ENCODE measurements at places on chromosomes 12 and 14. TPM values are rescaled to one million over a fixed set of nuclear protein-coding genes. Genes with fewer than 3 reads are reported as not detected.

GRCh38 chr12:95548539-95549391 lies 2.5 kb downstream of the USP44 start:
- no peak for DNase-seq

GRCh38 chr12:31201382-31201781 lies 124.6 kb downstream of the SINHCAF start:
- no peak for DNase-seq

DNA sequence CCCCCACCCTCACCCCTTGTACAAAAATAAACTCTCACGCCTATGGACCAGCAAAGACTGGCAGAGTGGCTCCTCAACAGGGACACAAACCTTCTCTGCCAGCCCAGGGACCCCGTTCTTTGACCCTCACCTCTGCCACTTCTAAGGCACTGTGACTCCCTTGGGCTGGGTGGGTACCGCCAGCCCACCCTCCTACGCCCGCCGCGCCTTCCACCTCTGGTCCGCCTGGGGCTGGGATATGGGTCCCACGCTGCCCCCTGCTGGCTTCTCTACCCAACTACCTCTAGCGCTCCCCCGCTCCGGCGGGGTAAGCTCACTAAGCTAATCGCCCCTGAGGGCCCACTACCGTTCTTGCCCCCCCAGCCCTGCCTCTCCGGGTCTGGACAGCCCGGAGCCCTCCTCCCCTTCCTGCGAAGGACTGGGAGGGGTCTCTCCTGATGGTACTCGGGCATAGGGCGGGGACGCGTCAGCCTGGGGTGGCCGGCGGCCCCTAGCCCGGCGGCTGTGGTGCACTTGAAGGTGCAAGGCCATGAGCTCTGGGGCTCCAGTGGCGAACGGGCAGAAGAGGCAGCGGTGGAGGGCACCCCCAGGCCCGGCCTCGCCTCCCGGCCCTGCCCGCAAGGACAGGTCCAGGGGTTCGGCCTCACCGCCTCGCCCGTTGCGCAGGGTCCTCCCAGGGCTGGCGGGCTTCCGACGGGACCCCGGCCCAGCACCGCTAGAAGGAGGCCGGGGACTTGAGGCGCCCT lies 8.1 kb downstream of the ZNF219 start:
- DNase-seq: peak; percentile 32

The CLEC9A gene
- total RNA-seq: not detected

- DNase-seq: no peak
Observed at GRCh38 chr12:28622406-28622805, 432.1 kb downstream of the CCDC91 start.

GRCh38 chr12:130335517-130336392 lies 1.9 kb upstream of the PIWIL1 start:
- DNase-seq: peak; percentile 72

DNA sequence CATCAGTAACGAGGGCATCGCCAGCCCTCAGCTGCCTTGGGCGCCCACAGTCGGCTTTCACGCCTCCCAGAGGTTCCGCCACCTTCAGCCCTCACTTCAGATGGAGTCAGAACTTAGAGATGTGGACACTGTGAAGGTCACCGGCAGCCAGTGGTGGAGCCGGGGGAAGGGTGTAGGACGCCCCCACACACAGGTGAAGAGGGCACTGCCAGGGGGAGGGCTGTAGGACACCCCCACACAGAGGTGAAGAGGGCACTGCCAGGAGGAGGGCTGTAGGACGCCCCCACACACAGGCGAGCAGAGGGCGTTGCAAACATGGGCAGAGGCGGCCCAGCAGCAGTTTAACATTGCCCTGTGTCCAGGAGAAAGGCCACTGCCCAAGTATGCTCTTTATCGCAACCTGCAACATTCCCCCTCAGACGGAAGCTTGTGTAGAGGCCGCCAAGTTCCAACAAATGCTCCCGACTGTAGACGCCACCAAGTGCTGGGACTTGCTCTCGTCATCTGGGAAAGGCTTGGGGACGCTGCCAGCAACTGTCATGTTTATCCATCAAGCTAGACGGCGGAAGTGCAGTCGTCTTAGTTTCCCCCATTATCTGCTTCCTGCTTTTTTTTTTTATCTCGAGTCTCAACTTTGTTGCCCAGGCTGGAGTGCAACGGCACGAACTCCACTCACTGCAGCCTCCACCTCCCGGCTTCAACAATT lies 4.9 kb upstream of the ANKLE2 start:
- DNase-seq: peak; percentile 92

DNA sequence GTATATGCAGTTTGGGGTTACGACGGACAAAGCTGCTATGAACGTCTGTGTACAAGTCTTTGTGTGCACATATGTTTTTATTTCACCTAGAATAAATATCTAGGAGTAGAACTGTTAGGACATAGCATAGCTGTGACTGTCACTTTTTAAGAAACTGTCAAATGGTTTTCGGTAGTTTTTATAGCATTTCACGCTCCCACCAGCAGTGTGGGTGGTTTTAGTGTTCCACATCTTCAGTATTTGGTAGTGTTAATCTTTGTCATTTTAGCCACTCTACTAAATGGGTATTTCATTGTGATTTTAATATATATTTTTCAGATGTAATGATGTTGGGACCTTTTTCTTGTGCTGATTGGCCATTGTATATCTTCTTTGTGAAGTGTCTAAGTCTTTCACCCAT lies 109.1 kb upstream of the BCAT1 start:
- no peak for DNase-seq

DNA sequence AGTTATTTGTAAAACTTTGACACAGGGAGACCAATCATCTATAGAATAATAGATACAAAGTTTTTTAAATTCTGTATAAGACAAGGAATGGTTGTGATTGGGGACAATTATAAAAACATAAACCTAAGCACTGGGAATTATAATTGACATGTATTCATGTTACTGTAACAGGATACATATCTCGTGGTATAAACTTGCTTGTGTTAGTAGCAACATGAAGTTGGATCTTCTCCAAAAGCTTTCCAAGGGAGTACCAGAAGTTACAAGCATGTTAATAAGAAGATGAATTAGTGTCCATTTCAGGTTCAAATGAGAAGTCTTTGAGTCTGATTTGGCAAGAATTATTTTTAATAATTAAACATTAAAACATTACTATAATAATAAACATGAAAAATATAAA lies 42.2 kb downstream of the CDKL1 start:
- no peak for DNase-seq

- no peak for DNase-seq
Observed at GRCh38 chr12:120467439-120467838, 2.1 kb downstream of the SRSF9 start.

DNA sequence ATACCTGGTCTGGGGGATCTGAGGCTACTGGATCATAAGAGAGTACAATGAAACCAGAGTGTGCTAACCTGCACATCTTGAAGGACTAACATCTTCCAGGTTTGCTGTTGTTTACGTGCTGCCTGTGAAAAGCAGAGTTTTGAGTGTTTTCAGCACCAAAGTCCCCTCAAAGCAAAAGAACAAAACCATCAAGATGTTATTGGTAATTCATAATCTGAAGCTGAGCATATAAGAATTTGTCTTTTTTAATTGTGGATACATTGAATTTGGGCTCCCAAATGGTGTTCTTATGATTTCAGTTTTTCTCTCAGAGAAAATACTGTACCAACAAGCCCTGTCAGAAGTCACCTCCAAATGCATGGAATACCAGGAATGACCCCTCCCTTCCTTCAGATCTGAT lies 110.2 kb downstream of the BTG1 start:
- DNase-seq: no peak

The CLEC6A gene
- total RNA-seq: not detected

DNA sequence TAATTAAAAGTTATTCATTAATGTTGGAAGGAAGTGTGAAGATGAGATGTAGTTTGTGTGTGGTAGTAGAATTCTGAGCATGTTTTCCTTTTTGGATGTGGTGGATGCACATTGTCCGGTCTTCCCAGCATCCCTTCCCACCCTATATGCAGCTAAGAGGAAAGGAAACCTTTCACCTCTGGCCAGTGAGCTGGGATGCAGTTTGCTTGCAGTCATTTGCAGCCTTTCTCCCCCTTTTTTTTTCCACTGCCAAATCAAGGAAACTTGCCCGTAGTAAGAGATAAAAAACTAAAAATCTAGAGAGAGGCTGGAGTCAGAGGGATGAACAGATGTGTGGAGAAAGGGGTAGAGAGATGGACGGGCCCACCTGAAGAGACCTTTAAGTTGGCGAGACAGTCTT lies 72.5 kb upstream of the SLC38A2 start:
- DNase-seq: peak; percentile 77

The ZFHX2 gene
- under 0.01 TPM for total RNA-seq

DNA sequence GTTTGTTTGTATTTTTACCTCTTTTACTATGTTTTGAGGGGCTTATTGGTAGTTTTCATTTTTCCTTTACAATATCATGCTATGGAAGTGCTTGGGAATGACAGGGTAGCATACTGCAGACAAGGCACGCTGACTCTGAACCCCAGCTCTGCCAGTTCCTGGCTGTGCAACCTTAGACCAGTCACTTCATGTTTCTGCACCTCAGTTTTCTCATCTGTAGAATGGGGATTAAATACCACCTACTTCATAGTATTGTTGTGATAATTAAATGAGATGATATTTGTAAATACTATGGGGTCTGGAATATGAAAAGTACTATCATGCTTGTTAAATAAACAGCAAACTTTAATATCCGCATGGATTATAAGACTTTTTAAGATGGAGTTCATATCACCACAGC lies 35.4 kb downstream of the SRRM4 start:
- DNase-seq: no peak

All from lung microvascular endothelial cell (primary cell).